ENCODE measurements at places on chromosomes 2 and 18. TPM values are rescaled to one million over a fixed set of nuclear protein-coding genes. Genes with fewer than 3 reads are reported as not detected.
A peak's percentile ranks its signal among the peaks of the same experiment; 100 is the strongest.

DNA sequence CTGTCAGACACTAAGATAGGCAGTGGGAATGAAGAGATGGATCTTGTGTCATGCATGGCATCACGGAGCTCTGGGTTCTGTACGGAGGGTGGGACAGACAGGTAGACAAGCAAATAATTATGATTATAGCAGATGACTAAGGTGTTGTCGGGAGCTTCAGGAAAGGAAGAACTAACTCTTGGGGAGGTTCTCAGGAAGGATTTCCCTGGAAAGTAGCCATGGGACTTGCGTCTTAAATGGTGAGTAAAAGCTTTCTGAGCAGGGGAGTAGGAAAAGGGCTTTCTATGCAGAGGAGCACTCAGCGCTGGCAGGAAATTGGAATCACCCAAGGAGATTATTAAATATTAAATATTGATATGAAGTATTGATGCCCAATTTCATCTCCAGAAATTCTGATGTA is 35.5 kb downstream of the ATOH8 start:
- H3K27ac ChIP-seq = no peak overlapping the region
- H3K4me3 ChIP-seq = no peak overlapping the region
- peaks cover 7% of the 10 kb centered on the region for H3K27me3 ChIP-seq
- no peak for DNase-seq
- H3K4me1 ChIP-seq = peaks cover 35% of the 10 kb centered on the region
- H3K36me3 ChIP-seq = no peaks in the 10 kb centered on the region

DNA sequence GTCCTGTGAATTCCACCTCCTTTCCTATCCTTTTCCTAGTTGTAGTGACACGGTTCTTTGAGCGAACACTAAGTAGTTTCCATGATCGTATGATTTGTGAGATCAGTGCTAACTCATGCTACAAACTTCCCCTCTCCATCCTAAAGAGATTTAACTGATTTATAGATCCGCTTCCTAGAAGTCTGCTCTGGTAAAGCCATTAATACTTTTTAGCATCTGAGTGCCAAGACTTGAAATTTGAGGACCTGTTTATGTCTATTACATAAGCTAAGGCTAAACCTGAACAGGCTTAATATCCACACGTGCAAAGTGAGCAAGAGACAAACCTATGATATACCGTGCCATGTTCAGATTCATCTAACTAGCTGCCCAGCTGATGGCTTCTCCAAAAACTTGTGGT is 14.9 kb downstream of the PROKR1 start:
- H3K36me3 ChIP-seq = no peaks in the 10 kb centered on the region
- H3K4me1 ChIP-seq = peaks cover 11% of the 10 kb centered on the region
- no peak overlapping the region for H3K27ac ChIP-seq
- H3K4me3 ChIP-seq = no peak overlapping the region

- no peaks in the 10 kb centered on the region for H3K4me1 ChIP-seq
- no peak overlapping the region for H3K27ac ChIP-seq
- DNase-seq = no peak
- H3K4me3 ChIP-seq = no peak overlapping the region
- H3K27me3 ChIP-seq = no peaks in the 10 kb centered on the region
- H3K36me3 ChIP-seq = no peaks in the 10 kb centered on the region
Observed at GRCh38 chr18:54807303-54807702, 21.0 kb upstream of the RAB27B start.

DNA sequence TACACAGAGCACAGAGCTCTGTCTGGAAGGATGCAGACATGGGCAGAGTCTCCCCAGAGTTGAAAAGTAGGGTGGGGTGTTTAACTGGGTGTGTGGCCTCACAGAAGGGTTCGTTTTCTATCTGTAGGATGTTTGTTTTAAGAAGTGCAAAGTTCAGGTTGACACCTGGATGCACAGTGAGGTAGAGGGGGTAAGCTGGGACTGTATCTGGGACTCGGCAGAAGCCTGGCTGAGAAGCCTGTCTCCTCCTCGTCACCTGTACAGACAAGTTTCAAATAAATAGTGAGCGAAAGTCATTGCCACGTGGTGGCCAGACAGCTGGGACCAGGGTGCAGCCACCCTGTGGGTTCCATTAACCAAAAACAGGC is 145.9 kb downstream of the KLHL29 start:
- no peak overlapping the region for H3K4me3 ChIP-seq
- no peak overlapping the region for H3K27ac ChIP-seq
- H3K27me3 ChIP-seq = peaks cover 5% of the 10 kb centered on the region
- H3K36me3 ChIP-seq = no peaks in the 10 kb centered on the region

DNA sequence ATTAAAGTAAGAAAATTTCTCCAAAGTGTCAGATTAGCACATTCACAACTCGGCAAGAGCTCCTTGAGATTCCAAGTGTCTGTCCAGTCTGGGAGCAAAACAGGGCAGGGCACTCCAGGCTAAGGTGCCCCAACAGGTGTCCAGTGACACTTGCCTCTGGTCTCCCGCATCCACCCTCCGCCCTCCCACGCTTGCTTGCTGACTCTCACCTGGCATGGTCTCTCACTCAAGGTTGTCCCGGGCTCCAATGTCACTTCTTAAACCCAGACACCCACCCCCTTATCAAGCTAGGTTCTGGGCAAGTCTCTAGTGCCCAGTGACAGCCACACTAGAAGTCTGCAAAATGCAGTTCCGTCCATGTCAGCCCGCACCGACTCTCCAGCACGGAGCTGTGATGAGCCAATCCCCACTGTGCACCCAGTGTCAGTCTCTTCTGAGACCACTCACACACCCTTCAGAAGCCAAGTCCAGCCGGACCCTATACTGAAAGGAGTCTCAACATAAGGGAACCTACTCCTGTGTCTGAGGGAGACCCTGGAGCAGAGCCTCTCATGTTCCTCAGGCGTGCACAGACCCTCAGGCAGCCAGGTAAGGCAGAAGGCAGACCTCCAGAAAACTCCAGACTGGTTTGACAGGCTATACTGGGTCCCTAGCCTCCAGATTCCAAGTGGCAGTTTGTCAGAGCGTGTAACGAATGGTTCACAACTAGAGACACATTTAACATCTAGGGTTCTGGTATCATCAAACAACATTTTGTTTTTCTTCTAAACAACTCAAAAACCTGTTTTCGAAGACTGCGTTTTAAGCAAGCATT is 45.6 kb downstream of the HDLBP start:
- no peak for DNase-seq
- no peaks in the 10 kb centered on the region for H3K27me3 ChIP-seq
- H3K27ac ChIP-seq = no peak overlapping the region
- H3K4me3 ChIP-seq = peak overlapping the region; percentile 89
- H3K4me1 ChIP-seq = peaks cover 33% of the 10 kb centered on the region

DNA sequence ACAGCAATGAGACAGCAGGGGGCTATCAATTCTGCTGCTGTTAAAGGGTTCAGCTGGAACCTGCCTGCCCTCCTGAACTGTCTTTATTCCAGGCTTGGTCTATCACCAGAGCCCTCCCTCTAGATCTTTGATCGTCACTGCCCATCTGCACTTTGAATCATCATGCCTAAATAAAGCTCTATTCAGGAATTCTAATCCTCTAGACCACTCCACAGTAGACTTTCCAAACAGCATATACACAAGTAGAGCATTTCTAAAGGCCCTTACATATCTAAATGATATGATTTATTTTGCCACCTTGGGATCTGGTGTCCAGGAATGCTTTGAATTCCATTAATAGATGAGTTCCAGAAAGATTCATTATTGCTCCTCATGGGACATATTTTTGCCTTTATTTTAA is 542.1 kb upstream of the SYT4 start:
- peak; percentile 44 for DNase-seq
- H3K27me3 ChIP-seq = no peaks in the 10 kb centered on the region
- H3K4me3 ChIP-seq = no peak overlapping the region
- no peaks in the 10 kb centered on the region for H3K4me1 ChIP-seq

- no peaks in the 10 kb centered on the region for H3K4me1 ChIP-seq
- H3K27ac ChIP-seq = no peak overlapping the region
- H3K36me3 ChIP-seq = no peaks in the 10 kb centered on the region
- DNase-seq = no peak
Observed at GRCh38 chr2:128214866-128215460, 103.7 kb downstream of the HS6ST1 start.

- H3K4me3 ChIP-seq = no peak overlapping the region
- H3K27me3 ChIP-seq = no peaks in the 10 kb centered on the region
- DNase-seq = peak; percentile 80
- no peak overlapping the region for H3K27ac ChIP-seq
Observed at GRCh38 chr2:65658881-65659280, 226.5 kb upstream of the SPRED2 start.

GRCh38 chr18:33924576-33924975 is 300.1 kb downstream of the NOL4 start:
- H3K27me3 ChIP-seq = no peaks in the 10 kb centered on the region
- peaks cover 7% of the 10 kb centered on the region for H3K4me1 ChIP-seq
- H3K27ac ChIP-seq = no peak overlapping the region
- no peak overlapping the region for H3K4me3 ChIP-seq
- H3K36me3 ChIP-seq = no peaks in the 10 kb centered on the region

DNA sequence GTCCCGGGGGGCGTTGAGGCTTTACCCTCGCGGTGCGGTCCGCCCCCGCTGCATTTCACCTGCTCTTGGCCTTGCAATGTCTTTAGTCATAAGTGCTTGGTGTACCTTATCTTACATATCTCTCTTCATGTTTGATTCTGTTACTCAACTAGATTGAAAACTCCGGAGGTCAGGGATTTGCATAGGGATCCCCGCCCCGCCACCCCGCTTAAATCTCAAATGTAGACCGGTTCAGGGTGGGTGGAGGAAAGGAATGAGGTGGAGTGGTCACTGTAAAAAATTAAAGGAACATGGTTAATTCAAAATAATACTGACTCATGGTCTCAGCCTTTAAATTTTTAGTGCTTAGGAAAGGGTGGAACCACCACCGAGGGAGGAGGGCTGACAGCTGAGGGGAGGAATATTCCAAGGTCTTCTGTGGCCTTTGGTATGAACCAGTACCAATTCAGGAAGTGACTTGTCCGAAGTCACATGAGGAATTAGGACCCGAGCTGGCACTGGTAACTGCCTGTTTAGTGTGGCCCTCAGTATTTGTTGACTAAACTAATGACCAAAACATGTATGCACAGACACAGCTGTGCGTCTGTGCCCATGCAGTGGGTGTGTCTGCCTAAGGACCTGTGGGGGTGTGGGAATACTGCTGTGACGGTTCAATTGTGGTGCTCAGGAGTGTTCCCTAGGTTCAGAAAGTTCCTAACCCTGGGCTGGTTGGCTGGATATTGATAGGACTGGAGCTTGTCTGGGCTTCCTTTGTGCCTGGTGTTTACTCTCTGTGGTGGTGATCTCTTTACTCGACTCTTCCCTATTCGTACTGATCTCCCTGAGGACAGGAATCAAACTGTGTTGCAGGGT is 1.0 kb downstream of the PLEKHB2 start:
- peaks cover 14% of the 10 kb centered on the region for H3K4me1 ChIP-seq
- peak; percentile 38 for DNase-seq
- H3K36me3 ChIP-seq = peaks cover 3% of the 10 kb centered on the region
- no peaks in the 10 kb centered on the region for H3K27me3 ChIP-seq
- peak overlapping the region; percentile 96 for H3K4me3 ChIP-seq
- peak overlapping the region; percentile 93 for H3K27ac ChIP-seq

DNA sequence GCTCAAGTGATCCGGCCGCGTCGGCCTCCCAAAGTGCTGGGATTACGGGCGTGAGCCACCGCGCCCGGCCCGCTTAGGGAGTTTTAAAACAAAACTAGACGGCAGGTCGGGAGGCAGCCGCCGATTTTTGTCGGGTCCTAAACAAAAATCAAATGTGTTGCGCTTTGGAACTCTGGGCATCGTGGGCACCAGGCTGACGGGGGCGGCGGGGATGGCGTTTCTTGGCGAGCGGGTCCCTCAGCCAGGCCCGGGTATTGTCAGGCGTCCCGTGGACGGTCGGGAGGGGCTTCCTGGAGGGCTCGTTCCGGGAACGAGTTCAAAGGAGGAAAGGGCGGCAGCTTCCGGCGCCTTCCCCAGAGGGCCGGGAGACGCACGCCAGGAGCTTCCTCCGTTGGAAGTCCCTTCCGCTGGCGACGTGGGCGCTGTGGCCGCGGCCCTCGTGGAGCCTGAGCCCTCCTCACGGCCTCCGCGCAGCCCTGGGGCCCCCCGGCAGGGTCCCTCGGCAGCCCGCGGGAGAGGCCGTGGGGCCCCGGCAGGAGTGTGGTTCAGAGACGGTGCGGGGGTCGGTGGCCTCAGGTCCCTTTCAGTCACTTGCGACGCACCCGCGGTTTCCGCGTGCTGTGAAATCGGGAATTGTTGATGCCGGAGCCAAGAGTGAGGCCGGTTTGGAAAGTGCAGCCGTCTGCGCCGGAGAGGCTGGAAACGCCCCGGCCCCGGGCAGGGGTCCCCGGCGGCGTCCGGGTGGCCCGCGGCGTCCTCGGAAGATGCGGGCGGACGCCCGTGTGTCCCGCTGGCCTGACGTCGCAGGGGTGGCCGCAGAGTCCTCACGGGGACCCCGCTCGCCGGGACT is 59.3 kb downstream of the EMILIN2 start:
- H3K36me3 ChIP-seq = peaks cover 3% of the 10 kb centered on the region
- H3K4me3 ChIP-seq = peak overlapping the region; percentile 62
- peaks cover 15% of the 10 kb centered on the region for H3K4me1 ChIP-seq
- no peaks in the 10 kb centered on the region for H3K27me3 ChIP-seq
- no peak for DNase-seq

DNA sequence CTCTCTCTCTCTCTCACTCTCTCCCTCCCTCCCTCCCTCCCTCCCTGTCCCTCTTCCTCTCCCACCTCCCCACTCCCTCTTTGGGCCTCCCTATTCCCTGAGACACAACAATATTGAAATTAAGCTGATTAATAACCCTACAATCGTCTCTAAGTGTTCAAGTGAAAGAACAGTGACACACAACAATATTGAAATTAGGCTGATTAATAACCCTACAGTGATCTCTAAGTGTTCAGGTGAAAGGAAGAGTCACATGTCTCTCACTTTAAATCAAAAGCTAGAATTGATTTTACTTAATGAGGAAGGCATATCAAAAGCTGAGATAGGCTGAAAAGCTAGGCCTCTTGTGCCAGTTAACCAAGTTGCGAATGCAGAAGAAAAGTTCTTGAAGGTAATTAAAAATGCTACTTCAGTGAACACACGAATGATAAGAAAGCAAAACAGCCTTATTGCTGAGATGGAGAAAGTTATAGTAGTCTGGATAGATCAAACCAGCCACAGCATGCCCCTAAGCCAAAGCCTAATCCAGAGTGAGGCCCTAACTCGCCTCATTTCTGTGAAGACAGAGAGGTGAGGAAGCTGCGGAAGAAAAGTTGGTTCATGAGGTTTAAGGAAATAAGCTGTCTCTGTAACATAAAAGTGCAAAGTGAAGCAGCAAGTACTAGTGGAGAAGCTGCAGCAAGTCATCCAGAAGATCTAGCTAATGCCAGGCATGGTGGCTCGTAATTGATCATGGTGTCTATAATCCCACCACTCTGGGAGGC is 21.3 kb downstream of the MALT1 start:
- no peaks in the 10 kb centered on the region for H3K27me3 ChIP-seq
- no peaks in the 10 kb centered on the region for H3K4me1 ChIP-seq
- DNase-seq = no peak
- no peak overlapping the region for H3K27ac ChIP-seq
- peaks cover 5% of the 10 kb centered on the region for H3K36me3 ChIP-seq

- H3K27ac ChIP-seq = no peak overlapping the region
- H3K4me3 ChIP-seq = no peak overlapping the region
- DNase-seq = no peak
- H3K36me3 ChIP-seq = no peaks in the 10 kb centered on the region
Observed at GRCh38 chr2:202643012-202643858, 8.5 kb downstream of the FAM117B start.

- H3K27ac ChIP-seq = no peak overlapping the region
- peak; percentile 20 for DNase-seq
- no peaks in the 10 kb centered on the region for H3K36me3 ChIP-seq
- H3K27me3 ChIP-seq = peaks cover 3% of the 10 kb centered on the region
- no peak overlapping the region for H3K4me3 ChIP-seq
Observed at GRCh38 chr2:64201151-64201550, 56.9 kb upstream of the PELI1 start.

The POTEC gene
- not detected for total RNA-seq

The TFCP2L1 gene
- total RNA-seq = 0.05 TPM

The CHMP1B gene
- 49.7 TPM for total RNA-seq

The BCL2 gene
- 1.0 TPM for total RNA-seq

The FER1L5 gene
- total RNA-seq = 0.19 TPM

The RIT2 gene
- not detected for total RNA-seq
